ENCODE measurements at places on chromosomes 3 and 15. TPM values are rescaled to one million over a fixed set of nuclear protein-coding genes. Genes with fewer than 3 reads are reported as not detected.

DNA sequence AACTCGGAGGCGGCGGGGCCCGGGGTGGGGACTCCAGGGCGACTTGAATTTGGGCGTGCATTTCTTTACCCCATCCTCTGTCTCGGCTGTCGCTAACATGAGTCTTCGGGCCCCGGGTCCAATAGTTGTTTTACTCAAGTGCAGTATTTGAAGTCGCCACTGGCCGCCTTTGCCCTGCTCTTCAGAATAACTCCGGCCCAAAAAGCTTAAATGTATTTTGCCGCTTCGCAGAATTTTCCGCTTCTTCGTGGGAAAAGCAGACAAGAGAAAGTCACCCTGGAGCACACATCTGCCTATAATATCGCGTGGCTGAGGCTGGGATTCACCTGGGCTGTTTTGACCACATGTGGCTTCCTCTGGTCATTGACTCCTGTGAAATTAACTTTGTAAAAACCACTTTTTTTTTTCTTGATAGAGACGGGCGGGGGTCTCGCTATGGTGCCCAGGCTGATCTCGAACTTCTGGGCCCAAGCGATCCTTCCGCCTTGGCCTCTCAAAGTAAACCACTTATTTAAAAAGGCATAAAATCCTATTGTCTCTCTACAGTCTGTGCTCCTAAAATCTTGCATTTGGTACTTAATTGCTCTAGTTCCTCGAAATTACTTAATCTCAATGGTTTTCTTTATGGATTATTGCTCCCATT lies 676 bp downstream of the CNOT10 start:
- H3K4me1 ChIP-seq = peaks cover 31% of the 10 kb centered on the region
- DNase-seq = no peak
- H3K4me3 ChIP-seq = peak overlapping the region; percentile 92
- no peaks in the 10 kb centered on the region for H3K27me3 ChIP-seq
- H3K27ac ChIP-seq = peak overlapping the region; percentile 97

DNA sequence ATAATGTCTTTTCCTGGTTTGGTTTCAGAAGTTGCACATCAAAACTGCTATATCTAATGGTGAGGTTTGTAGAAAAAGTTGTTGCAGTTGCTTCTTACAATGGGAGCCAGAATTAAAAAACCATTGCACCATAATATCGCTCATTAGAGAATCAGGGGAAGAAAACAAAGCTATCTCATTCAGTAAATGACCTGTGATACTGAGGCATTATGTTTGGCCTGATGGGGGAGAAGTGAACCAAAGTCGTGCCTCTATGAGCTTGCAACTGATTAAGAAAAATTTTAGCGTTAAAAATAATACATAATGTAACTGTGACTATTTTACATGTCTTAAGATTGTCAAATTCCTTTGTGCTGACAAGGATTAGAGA lies 60.2 kb upstream of the ARHGEF26 start:
- H3K4me1 ChIP-seq = no peaks in the 10 kb centered on the region
- H3K36me3 ChIP-seq = no peaks in the 10 kb centered on the region
- H3K27me3 ChIP-seq = no peaks in the 10 kb centered on the region
- no peak for DNase-seq
- H3K4me3 ChIP-seq = no peak overlapping the region

DNA sequence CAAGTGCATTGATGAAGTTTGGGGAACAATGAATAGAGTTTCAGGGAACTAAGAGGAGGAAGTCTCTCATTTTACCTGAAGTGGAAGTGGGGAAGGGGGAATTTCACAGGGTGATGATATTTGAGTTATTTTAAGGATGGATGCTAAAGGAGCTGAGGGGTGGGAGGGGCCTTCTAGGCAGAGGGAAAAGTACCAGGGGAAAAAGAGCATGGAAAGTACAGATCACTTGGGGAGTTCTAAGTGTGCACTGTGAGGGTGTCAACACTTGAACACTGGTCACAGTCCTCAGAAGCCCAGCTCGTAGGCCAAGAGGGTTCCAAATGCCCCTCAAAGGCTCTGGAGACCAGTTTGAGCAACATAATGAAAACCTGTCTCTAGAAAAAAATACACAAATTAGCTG lies 18.2 kb downstream of the LAMP3 start:
- peaks cover 20% of the 10 kb centered on the region for H3K36me3 ChIP-seq
- H3K4me3 ChIP-seq = no peak overlapping the region
- no peak overlapping the region for H3K27ac ChIP-seq
- no peak for DNase-seq

- DNase-seq = no peak
- H3K27me3 ChIP-seq = no peaks in the 10 kb centered on the region
- no peak overlapping the region for H3K4me3 ChIP-seq
- H3K27ac ChIP-seq = no peak overlapping the region
- no peaks in the 10 kb centered on the region for H3K36me3 ChIP-seq
Measured at GRCh38 chr15:96274698-96275097, 55.8 kb upstream of the NR2F2 start.

GRCh38 chr3:123853686-123854372 lies 30.3 kb downstream of the MYLK start:
- H3K4me1 ChIP-seq = no peaks in the 10 kb centered on the region
- no peak overlapping the region for H3K4me3 ChIP-seq
- H3K36me3 ChIP-seq = peaks cover 4% of the 10 kb centered on the region
- no peaks in the 10 kb centered on the region for H3K27me3 ChIP-seq

- H3K4me3 ChIP-seq = peak overlapping the region; percentile 77
- H3K27ac ChIP-seq = no peak overlapping the region
- no peaks in the 10 kb centered on the region for H3K36me3 ChIP-seq
- DNase-seq = no peak
Measured at GRCh38 chr3:5389057-5389456, 201.6 kb downstream of the EDEM1 start.

DNA sequence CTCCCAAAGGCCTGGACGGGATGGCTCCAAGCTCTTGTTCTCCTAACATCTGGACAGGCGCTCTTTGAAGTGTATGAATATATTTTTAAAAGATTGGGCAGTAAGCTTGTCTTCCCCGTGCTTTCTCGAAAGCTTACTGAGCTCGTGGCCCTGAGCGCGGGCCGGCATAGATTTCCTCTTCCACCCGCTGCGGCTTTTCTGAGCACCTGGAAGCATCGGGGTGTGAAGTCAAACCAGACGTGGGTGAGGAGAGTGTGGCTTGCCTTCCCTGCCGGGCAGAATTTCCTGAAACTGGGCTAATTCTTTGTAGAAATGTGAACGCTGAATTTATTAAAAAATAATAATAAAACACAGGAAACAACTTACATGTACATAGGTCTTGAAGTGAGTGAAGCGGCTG lies 25.9 kb downstream of the GPR160 start:
- DNase-seq = no peak
- no peaks in the 10 kb centered on the region for H3K27me3 ChIP-seq
- peak overlapping the region; percentile 30 for H3K4me3 ChIP-seq
- no peak overlapping the region for H3K27ac ChIP-seq
- peaks cover 32% of the 10 kb centered on the region for H3K36me3 ChIP-seq

GRCh38 chr15:98647026-98647773 lies 1.1 kb upstream of the IGF1R start:
- DNase-seq = peak; percentile 76
- H3K4me3 ChIP-seq = peak overlapping the region; percentile 93
- H3K4me1 ChIP-seq = peaks cover 12% of the 10 kb centered on the region
- peak overlapping the region; percentile 57 for H3K27ac ChIP-seq
- peaks cover 13% of the 10 kb centered on the region for H3K27me3 ChIP-seq
- peaks cover 8% of the 10 kb centered on the region for H3K36me3 ChIP-seq

DNA sequence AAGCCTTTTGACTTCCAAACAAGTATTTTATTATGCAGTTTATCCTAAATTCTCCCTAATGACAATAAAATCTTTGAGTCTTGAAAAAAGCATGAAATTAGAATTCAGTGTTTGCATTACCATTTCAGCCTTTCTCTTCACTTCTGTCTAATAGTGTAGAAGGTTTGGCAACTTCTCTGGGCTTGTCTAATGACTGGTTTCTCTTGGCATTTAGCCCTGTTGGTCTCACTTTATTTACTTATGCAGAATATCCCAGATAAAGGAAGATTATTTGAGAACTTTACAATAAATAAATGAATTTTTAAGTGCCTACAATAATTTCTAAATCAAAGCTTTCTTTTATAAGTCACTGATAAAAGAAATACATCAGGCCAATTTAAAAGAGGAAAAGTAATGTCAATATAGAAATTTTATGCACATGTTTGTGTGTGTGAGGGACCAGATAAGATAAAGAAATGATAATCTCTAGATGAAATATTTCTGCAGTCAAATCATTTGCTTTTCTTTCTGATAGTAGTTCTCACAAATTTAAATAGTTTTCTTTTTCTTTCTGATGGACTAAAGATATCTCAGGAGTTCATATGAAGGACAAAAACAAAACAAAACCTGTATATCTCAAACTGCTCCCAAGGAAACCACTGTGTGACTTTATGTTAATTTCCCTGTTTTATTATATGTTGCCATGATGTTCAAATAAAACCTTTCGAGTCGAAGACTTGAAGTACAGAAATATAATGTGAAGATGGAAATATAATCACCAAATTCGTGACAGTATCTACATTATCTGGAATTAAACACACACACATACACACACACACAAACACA lies 533.1 kb upstream of the CBLB start:
- no peaks in the 10 kb centered on the region for H3K36me3 ChIP-seq
- DNase-seq = no peak
- peaks cover 11% of the 10 kb centered on the region for H3K4me1 ChIP-seq
- H3K27ac ChIP-seq = no peak overlapping the region
- no peak overlapping the region for H3K4me3 ChIP-seq

DNA sequence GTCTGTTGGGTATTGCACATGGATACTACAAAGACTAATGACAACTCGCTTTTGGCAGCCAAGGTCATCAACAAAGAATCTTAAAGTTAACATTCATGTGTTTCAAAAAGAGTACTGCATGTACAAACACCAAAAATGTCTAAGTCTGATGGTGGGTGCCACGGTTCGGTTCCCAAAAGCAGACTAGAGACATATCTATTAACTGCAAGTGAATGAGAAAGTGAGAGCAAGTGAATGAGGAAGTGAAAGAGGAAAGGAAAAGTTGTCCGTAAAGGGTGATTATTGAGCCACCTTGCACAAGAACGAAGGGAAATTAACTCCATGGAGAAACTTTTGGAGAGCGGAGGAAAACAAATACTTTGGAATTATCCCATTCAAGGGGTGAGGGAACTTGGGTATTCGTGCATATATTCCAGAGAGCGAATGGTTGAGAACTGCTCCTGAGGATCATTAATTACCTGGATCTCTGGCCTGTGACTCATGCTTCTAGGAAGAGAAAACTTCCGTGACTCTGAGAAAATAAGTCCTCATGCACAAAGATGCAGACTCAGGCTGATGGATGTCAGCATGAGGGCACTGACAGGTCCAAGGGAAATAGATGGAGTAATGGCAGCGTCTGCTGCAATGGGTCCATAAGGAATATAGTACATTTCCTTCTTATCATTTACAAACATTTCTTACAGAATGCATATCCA lies 336.5 kb upstream of the TGFBR2 start:
- H3K27me3 ChIP-seq = no peaks in the 10 kb centered on the region
- DNase-seq = peak; percentile 71
- H3K36me3 ChIP-seq = no peaks in the 10 kb centered on the region
- H3K4me3 ChIP-seq = peak overlapping the region; percentile 65
- H3K4me1 ChIP-seq = peaks cover 26% of the 10 kb centered on the region

GRCh38 chr3:13854492-13854891 lies 25.4 kb downstream of the WNT7A start:
- peaks cover 23% of the 10 kb centered on the region for H3K27me3 ChIP-seq
- H3K27ac ChIP-seq = no peak overlapping the region
- DNase-seq = no peak
- H3K36me3 ChIP-seq = no peaks in the 10 kb centered on the region
- no peaks in the 10 kb centered on the region for H3K4me1 ChIP-seq

DNA sequence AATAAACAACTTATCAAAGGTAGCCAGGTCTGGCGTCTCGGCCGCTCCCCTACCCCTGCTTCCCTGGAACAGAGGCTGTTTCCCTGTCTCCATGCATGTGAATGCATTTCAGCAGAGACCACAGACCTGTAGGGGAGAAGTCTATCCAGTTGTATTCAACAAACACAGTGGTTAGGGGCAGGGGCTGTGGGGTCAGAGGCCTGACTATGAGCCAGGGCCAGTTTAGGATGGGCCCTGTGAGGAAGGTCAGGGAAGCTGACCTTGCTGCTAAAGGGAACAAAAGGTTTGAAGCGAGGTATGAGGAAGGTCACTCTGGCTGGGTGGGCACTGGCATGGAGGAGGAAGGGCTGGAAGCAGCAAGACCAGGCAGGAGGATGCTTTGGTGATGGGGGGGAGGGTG lies 184.6 kb downstream of the XXYLT1 start:
- H3K27me3 ChIP-seq = no peaks in the 10 kb centered on the region
- DNase-seq = no peak
- peak overlapping the region; percentile 50 for H3K27ac ChIP-seq

DNA sequence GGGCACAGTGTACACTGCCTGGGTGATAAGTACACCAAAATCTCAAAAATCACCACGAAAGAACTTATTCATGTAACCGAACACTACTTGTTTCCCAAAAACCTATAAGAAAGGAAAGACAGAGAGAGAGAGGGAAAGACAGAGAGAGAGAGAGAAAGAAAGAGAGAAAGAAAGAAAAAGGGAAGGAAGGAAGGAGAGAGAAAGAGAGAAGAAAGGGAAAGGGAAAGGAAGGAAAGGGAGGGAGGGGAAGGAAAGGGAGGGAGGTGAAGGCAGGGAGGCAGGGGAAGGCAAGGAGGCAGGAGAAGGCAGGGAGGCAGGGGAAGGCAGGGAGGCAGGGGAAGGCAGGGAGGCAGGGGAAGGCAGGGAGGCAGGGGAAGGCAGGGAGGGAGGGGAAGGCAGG lies 48.2 kb downstream of the ANXA2 start:
- H3K36me3 ChIP-seq = peaks cover 40% of the 10 kb centered on the region
- no peak for DNase-seq
- no peak overlapping the region for H3K4me3 ChIP-seq
- H3K27me3 ChIP-seq = no peaks in the 10 kb centered on the region
- no peaks in the 10 kb centered on the region for H3K4me1 ChIP-seq

- no peaks in the 10 kb centered on the region for H3K36me3 ChIP-seq
- H3K4me1 ChIP-seq = peaks cover 14% of the 10 kb centered on the region
Measured at GRCh38 chr3:49470714-49471420, 800 bp downstream of the DAG1 start.

- no peak overlapping the region for H3K4me3 ChIP-seq
- peaks cover 16% of the 10 kb centered on the region for H3K36me3 ChIP-seq
- no peak for DNase-seq
- no peak overlapping the region for H3K27ac ChIP-seq
Measured at GRCh38 chr3:188664795-188665194, 507.0 kb upstream of the TPRG1 start.

DNA sequence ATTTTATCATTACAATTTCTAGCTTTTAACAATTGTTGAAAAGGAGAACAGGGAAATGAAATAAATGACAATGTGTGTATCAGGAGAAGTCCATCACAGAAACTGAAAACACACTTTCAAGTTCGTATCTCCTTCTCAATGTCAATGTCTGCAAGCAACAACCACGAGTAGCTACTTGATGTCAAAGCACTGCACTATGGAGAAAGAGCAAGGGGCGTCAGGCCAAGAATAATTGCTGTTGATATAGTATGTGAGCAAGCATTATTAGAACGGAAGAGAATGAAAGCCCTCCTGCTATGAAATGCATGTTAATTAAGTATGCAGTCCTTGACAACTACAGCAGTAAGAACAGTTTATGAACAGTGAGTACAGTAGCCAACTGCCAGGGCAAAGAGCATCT lies 1250.1 kb downstream of the ZPLD1 start:
- no peak overlapping the region for H3K4me3 ChIP-seq
- H3K4me1 ChIP-seq = no peaks in the 10 kb centered on the region
- no peak for DNase-seq

The LRRC31 gene
- not detected for polyA plus RNA-seq

The HYAL1 gene
- polyA plus RNA-seq = not detected

The NPRL2 gene
- polyA plus RNA-seq = 23.2 TPM

The P2RY1 gene
- polyA plus RNA-seq = 0.07 TPM

The C3orf20 gene
- polyA plus RNA-seq = not detected

The XCR1 gene
- polyA plus RNA-seq = not detected

The AZI2 gene
- polyA plus RNA-seq = 35.3 TPM

All from naive B cell (primary cell).